Mucosa of gallbladder (tissue), 1 donor: ENCODE measurements at places on chromosomes 5 and 9. TPM values are rescaled to one million over a fixed set of nuclear protein-coding genes. Genes with fewer than 3 reads are reported as not detected.
A peak's percentile ranks its signal among the peaks of the same experiment; 100 is the strongest.

DNA sequence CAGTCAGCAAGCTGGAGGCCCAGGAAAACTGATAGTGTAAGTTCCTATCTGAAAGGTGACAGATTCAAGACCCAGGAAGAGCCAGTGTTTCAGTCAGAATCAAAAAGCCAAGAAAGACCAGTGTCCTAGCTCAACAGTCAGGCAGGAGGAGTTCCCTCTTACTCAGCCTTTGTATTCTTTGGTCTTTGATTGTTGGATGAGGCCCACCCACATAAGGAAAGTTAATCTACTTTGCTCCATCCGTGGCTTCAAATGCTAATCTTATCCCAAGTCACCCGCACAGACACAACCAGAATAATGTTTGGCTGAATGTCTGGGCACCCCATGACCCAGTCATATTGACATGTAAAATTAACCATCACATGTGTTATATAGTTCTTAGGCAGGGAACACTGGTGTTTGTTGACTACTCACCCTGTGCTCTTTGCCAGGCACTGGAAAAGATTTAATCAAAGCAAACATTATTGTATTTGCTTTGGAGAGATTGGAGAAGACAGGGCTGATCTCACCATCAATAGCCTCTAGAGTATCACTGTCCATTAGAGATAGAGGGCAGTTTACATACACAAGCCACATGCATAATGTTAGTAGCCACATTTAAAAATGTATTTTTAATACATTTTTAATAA is 96.3 kb upstream of the KCNN2 start:
- DNase-seq = no peak

DNA sequence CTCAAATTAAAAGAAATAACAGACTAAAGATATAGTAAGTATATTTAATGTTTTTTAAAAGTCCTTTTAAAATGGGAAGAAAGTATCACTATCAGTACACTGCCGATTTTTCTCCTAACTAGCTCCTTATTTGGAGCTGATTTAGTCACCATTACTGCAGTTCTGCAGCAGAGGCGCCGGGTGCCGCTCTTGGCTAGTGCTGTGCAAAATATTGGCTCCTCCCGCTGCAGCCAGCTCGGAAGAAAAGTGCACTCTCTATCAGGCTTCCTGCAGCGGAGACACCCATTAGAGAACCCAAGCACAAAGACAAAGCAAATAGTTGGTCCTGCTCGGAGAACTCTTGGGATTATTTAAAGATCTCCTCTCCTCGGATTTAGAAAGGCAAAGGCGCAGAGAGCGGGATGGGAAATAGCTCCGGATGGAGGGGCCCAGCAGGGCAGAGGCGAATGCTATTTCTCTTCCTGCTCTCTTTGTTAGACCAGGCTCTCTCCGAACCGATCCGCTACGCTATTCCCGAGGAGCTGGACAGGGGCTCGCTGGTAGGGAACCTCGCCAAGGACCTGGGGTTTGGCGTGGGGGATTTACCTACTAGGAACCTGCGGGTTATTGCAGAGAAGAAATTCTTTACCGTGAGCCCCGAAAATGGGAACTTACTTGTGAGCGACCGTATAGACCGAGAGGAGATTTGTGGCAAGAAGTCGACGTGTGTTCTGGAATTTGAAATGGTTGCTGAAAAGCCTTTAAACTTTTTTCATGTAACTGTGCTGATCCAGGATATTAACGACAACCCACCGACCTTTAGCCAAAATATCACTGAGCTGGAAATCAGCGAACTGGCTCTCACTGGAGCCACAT is at the start of gene PCDHGB3:
Gene PCDHGB3 (plus strand): TSS at position 249 of the 855 bp plus-strand sequence. CDS start 153 bp downstream, at position 402.
- no peak for DNase-seq

DNA sequence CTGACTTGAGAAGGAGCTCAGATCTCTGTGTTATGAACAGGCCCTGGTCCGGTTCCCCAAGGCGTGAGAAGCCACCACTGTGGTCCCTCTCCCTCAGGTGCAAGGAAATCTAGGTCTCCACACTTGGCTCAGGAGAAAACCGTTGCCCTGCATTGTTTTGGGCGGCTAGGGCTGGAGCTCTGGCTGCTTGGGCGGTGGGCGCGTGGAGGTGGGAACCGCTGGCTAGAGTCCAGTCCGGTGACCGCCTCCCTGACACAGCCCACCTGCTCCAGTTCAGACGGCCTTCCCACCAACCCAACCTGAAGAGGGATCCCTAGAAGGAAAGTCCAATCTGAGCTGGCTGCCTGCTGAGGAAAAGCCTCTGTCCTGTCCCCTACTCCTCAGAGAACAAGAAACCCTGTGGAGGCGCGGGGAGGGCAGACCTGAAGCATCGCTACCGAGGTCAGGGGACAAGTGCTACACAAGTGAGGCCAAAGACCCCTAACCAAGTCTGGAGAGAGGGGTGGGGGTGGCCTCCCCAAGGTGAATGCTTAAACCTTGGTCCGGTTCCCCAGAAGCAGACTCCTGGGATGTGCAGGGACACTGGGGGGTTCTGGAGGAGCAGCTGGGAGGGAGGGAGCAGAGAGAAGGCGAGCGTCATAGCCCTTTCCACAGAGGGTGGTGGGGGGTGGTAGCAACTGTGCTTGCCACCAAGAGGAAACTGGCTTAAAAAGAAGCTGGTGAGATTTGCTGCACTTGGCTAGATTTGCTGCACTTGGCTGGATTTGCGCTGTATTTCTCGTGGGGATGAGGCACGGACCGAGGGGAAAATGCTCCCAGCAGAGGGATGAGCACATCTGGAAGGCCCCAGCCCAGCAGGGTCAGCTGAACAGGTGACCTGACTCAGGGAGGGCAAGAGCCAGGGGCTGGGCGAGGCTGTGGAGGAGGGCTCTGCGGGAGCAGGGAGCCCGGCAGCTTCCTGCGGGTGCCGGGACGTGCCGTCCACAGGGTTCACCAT is 65.2 kb downstream of the RAPGEF1 start:
- no peak for DNase-seq

DNA sequence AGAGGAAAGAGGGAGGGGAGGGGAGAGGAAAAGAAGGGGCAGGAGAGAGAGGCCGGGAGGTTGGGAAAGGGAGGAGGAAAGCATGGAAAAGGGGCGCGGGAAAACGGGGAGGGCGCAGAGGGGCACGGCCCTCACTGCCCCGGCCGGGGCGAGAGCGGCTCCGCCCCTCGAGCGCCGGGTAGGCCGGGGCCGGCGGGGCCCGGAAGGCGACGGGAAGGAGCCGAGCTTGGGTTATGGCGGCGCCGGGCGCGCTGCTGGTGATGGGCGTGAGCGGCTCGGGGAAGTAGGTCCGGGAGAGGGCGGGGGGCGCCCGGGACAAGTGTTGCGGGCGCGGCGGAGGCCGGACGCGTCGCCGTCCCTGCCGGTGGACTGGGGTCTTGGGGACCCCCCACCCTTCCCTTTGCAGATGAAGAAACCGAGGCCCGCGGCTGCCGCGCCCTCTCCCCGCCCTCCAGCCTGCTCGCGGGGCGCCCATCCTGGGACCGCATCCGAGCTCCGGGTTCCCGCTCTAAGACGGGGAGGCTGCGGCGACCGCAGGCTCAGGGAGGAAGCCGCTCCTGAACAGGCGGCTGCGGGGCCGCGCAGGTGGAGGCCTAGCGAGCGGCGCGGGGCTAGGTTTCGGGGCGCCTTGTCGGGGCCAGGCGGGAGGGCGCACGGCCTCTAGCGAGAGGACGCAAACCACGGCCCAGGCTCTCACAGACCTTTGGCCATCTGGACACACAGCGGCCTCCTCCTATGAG is at the start of gene IDNK:
Gene IDNK (plus strand): TSS at position 205 of the 740 bp plus-strand sequence. CDS start 29 bp downstream, at position 234.
- DNase-seq = peak; percentile 47

GRCh38 chr5:31563216-31563615 is 31.1 kb downstream of the C5orf22 start:
- no peak for DNase-seq

DNA sequence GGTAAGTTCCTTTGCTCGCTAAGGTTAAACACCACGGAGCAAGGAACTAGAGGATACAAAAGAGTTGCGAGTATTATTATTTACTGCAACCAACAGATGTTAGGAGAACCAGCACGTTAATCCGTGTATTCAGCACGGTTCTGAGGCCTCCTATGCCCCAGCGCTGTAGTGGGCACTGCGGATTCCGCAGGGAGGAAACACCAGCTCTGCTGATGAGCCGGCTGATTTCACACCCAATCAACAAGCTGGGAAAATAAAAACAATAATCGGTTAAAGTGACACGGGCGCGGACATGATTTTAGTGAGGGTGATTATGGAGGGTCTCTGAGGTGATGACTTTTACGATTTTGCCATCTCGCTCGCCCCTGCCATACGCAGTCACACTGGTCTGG is 702 bp upstream of the PRELID2 start:
- no peak for DNase-seq

The PCDHA9 gene
- total RNA-seq = 0.29 TPM

The PDCD1LG2 gene
- 0.95 TPM for total RNA-seq

The ATOSB gene
- 18.3 TPM for total RNA-seq

The TRIM52 gene
- total RNA-seq = 22.8 TPM

The IFT74 gene
- total RNA-seq = 19.9 TPM

The PCDHB11 gene
- 8.5 TPM for total RNA-seq

The PCDHB2 gene
- total RNA-seq = 3.6 TPM
